ENCODE measurements at places on chromosomes 6 and 20.
A peak's percentile ranks its signal among the peaks of the same experiment; 100 is the strongest.

- peak; percentile 34 for DNase-seq
These were observed 17.8 kb downstream of the OR2H2 start for GRCh38 chr6:29602564-29603361.

GRCh38 chr6:145028144-145028818 is 707.0 kb downstream of the EPM2A start:
- DNase-seq, result no peak

- DNase-seq, result no peak
These were observed 45.9 kb upstream of the FRMD1 start for GRCh38 chr6:168124921-168125320.

- DNase-seq, result peak; percentile 73
These were observed 42.8 kb downstream of the HLA-DPB1 start for GRCh38 chr6:33118525-33119123.

DNA sequence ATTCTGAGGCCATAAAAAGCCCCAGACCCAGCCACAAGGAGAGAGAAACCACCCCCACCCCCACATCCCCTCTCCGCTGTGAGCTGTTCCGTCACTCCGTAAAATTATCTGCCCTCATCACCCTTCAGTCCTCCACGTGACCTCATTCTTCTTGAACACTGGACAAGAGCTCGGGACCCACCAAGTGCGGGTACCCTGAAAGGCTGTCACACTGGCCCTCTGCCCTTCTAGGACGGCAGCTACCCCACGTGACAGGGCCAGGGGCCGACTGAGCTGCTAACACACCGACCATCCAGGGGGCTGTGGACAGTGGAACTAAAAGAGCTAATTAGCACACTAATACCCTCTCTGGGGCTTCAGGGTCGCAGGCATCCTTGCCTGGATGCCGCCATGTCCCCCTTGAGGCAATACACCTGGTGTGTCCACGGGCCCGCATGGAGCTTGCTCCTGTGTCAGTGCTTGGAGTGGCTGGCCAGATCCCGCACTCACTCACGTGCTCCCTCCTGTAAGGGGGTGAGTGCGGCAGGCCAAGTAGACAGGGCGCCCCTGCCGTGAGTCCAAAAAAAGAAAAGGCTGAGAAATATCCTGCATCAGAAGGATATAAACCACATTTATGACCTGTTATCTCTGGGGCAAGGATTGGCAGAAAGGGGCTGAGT is 29.2 kb upstream of the AHCY start:
- DNase-seq, result no peak

- no peak for DNase-seq
These were observed 101.4 kb downstream of the ZNF217 start for GRCh38 chr20:53492212-53492611.

DNA sequence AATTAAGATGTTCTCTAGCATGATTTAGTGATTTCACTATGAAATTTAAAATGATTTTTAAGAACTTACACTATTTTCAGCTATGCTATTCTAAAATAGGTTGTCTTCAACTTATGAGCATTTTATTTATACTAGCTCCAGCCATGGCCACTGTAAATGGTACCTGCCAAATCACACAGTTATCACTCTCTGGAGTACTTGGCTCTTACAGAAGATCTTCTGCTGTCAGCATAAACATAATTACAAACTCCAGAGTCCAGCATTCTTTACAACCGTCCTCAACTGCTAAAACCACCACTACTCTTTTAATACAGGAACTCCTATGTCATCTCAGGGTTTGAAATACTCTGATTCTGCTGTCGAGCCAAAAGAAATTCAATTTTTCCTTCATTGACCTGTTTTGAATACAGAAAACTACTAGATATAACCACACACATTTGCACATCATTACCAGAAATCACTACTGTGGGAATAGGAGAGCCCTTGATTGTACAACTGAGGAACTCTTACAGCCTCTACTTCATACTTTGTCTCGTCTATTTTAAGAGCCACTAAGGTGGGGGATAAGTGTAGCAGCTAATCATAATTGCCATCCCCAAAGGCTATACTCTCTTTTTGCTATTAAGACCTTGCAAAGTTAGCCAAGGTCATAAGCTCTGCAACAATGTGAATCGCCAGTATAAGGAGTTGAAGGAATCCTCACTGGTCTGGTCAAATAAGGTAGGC is 93.7 kb downstream of the PHIP start:
- DNase-seq, result no peak

DNA sequence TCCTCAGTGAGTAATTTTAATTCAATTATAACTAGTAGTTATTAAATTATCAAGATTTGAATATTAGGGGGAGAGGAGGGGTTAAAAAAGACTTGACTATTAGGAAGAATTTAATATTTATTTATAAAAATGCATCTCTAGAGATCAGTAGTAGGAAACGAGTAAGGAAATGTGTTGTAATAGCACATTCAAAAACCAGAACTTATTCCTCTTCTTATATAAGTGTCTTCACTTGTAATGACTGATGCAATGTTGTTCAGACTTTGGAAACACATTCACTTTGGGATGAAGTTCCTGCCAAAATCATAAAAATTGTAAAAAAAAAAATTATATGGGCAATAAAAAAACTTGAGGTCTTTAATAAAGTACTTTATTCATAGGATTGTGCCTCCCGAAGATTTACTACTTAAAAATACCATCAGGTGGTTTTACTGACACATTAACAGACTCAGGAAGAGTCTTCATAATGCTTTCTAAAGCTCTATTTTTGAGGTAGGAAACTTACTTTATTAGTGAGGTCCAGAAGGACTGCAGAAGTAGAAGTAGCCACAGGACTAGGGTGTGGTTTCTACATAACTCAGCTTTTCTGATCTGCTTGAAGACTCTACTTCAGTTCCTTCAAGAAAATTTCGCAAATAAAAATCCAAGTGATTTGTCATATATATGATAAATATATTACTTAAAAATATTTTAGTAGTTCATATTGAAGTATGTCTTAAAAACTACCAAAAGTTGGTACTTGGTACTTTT is 59.8 kb downstream of the CCDC170 start:
- no peak for DNase-seq

DNA sequence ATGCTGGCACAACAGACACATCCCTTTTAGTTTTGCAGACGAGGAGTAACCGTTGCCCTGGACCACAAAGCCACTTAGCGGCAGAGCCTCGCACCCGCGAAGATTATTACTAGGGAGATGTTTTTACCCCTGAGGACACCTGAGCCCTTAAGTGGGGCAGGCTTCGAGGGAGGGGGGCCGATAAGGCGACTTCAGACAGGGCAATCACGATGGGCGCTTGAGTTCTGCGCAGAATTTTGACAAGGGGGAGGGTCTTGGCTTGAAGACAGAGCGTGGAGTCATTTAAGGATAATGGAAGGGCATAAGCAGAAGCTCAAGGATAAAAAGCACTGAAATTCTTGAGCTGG is 650 bp upstream of the TTK start:
- DNase-seq, result peak; percentile 69

GRCh38 chr6:116764629-116764960 is 924 bp downstream of the FAM162B start:
- no peak for DNase-seq

Measured in stomach (tissue), 19 donors.